ENCODE measurements at places on chromosomes 3 and 15.
A peak's percentile ranks its signal among the peaks of the same experiment; 100 is the strongest.

DNA sequence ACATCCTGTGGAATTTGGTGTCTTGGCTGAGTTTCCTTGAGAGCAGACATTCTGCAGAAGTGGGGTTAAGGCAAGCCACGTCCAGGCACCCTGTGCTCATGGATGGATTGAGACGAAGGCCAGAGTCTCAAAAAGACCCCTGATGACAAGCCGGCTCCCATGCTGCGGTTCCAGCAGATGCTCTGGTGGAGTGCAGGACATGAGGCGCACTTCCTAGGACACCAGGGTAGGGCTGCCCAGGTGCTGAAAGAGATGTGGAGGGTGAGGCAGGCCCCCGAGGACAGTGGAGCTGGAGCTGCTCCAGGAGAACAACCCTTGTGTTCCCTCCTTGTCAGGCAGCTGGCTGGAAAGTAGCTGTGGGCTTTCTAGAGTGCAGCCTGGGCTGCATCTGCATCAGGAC is 81.0 kb downstream of the ASB7 start:
- no peak for DNase-seq

DNA sequence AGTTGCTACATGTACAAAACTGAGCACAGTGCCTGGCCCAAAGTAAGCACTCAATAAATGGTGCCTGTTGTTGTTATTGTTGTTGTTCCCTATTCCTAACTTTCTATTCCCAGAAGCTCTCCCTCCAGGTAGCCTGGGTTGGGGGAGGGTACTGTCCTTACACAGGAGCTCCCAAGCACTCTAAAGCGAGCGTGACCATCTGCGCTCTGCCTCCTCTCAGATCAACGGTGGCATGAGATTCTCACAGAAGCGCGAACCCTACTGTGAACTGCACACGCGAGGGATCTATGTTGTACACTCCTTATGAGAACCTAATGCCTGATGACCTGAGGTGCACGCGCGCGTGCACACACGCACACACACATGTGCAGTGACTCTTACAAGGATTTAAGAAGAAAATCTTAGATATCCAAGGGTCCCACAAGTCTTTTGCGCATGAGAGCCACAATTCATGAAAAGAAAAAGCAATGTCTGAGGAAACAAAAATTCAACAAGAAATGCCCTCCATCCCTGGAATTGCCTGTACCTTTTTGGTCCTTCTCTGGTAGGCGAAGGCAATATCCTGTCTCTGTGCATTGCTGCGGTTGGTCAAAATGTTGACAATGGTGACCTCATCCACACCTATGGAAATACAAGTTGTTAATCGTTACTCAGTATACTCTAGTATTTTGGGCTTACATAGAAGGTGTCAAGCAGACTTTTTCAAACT is 33.7 kb downstream of the ANXA2 start:
- DNase-seq: no peak

- no peak for DNase-seq
These were observed 152.9 kb downstream of the XXYLT1 start for GRCh38 chr3:195117978-195118581.

DNA sequence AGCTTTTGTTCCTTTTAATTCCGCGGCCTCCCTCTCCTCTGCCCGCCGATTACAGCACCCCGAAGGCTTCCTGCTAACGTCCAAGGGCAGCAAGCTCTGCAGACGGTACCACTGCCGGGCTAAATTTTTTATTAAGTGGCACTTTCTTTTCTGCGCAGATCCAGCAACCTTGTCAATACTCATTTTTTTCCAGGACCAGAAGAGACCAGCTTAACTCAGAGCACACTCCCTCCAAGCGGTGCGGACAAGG is 542 bp upstream of the MEIS2 start:
- DNase-seq: no peak

- no peak for DNase-seq
These were observed 33.4 kb downstream of the CD86 start for GRCh38 chr3:122088531-122088930.

DNA sequence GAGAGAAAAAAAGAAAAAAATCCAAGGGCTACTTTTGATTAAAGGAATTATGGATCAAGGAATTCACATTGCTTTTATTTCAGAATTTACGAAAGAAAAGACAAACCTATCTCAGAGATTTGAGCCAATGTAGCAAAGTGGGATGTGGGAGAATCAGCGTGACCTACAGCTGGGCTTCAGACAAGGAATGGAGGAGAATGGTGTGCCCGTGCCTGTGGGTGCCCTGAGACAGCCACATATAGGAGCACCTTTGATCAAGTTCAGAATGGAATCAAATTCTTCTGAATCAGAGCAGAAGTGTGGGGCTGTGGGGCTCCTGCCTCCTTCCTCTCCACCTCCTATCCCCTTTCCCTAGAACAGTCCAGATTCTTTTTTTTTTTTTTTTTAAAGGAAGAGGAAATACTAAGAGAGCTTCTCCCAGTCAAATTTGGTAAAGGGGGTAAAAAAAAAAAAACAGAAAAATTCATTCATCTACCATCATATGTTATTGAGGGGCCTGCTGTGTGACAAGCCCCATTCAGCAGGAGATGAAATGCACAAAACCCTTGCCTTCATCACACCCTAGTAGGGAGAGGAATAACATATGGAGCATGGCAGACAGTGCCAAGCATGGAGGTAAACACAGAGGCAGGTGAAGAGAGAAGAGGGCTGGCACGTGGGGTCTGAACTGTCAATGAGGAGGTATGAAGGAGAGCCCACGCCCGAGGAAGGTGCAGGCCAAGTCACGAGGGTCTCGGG is 25.0 kb upstream of the MUSTN1 start:
- DNase-seq: no peak

- DNase-seq: no peak
These were observed 127.1 kb upstream of the ATP10A start for GRCh38 chr15:25990220-25990619.

GRCh38 chr3:184229394-184230080 is at the start of gene VWA5B2:
VWA5B2 (plus strand) TSS chr3:184229585; CDS start chr3:184230529, 944 bp downstream.
- peak; percentile 40 for DNase-seq

GRCh38 chr3:12409684-12410596 is 74.3 kb upstream of the TSEN2 start:
- DNase-seq: no peak

DNA sequence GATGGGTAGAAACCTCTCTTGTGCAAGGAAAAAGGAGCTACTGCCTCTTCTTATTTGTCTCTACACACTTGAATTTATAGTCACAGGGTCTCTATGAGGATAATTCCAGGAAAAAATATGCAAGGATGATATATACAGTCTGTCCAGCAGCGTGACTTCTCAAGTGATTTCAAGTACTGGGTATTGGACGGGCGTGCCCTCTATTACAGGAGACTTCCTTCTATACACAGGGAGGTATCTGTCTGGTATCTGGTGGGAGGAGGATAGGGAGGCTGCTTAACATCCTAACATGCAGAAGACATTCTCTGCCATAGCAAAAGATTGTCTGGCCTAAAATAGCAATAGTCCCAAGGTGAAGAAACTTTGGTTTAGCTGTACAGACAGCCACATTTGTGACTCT is 146.1 kb downstream of the TPRG1 start:
- no peak for DNase-seq

GRCh38 chr3:13282358-13282985 is 137.7 kb downstream of the NUP210 start:
- DNase-seq: no peak

DNA sequence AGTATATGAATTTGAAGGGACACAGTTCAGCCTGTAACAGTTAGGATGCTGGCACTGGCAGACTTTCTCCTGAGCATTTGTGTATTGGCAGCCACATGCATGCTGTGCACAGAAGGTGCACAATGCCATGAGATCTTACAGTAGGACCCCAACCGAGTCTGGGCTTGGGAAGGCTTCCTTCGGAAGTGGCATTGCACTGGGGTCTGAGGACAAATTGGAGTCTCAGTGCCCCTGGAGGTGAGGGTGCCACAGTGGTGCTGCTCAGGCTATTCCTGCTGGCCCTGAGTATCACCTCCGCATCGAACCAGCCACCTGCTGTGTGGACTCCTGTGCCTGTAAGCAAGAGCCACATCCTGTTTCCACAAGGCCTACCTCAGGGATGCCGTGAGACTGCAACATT is 99.5 kb downstream of the DNAJB8 start:
- DNase-seq: no peak

- DNase-seq: no peak
These were observed 775 bp upstream of the CCDC39 start for GRCh38 chr3:180680097-180680430.

DNA sequence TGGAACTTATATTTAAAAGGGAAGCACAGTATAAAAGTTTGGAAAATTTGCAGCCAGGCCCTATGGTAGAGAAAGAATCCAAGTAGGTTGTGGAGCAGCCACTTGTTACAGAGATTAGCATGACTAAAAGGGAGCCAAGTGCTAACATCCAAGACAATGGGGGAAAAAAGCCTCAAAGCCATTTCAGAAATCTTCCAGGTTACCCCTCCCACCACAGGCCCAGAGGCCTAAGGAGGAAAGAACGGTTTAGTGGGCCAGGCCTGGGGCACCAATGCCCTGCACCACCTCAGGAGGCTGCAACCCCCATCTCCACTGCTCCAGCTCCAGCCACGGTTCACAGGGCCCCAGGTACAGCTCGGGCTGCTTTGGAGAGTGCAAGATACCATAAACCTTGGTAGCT is 69.9 kb downstream of the IGF2BP2 start:
- DNase-seq: no peak

- DNase-seq: no peak
These were observed 215.0 kb downstream of the GRM7 start for GRCh38 chr3:7075901-7076300.

- no peak for DNase-seq
These were observed 25.8 kb downstream of the GLB1 start for GRCh38 chr3:33071181-33071580.

- no peak for DNase-seq
These were observed 16.9 kb downstream of the CEP19 start for GRCh38 chr3:196694941-196695848.

GRCh38 chr3:153760948-153761347 is 360.2 kb upstream of the ARHGEF26 start:
- no peak for DNase-seq

GRCh38 chr15:67523330-67523729 is 2.4 kb downstream of the C15orf61 start:
- no peak for DNase-seq

DNA sequence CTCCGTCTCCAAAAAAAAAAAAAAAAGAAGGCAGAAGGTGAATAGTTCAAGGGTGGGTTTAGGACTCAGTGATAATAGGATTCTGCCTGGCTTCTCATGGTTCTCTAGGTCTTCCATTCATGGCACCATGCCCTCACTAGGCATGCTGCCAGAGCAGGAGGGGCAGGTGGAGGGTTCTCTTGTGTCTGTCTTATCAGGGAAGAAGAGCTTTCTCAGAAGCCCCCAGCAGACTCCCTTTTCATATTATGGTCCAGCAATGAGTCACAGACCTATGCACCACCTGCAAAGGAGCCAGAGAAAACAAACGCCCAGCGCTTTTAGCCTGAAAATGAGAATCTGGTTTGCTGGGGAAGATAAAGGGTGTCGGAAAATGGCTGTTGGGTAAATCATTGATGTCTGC is 3.0 kb downstream of the CCR2 start:
- no peak for DNase-seq

DNA sequence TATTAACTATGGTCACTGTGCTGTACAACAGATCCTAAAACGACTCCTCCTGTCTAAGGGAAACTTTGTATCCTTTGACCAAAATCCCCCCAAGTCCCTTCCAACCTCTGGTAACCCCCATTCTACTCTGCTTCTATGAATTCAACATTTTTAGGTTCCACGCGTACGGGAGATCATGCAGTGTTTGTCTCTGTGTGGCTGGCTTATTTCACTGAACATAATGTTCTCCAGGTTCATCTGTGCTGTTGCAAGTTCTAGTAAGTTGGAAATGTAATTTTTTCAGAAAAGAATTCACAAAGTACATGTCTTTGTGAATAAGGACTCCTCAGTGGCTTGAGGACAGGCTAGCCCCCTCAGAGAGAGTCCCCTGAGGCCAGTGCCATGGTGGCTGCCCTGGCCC is 66.1 kb downstream of the ATP10A start:
- no peak for DNase-seq

DNA sequence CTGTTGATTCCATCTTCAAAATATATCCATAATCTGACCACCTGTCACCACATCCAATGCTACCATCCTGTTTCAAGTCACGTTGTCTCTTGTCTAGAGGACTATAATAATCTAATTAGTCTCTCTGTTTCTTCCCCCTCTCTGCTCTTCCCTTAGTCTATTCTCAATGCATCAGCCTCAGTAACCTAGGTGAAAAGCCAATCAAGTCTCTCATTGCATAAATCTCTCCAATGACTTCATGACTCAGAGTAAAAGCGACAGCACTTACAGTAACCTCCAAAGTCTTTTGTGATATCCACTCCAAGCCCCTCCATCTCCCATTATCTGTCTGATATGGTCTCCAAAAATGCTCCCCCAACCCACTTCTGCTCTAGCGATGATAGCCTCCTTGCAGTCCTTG is 7.2 kb downstream of the UBA3 start:
- no peak for DNase-seq

DNA sequence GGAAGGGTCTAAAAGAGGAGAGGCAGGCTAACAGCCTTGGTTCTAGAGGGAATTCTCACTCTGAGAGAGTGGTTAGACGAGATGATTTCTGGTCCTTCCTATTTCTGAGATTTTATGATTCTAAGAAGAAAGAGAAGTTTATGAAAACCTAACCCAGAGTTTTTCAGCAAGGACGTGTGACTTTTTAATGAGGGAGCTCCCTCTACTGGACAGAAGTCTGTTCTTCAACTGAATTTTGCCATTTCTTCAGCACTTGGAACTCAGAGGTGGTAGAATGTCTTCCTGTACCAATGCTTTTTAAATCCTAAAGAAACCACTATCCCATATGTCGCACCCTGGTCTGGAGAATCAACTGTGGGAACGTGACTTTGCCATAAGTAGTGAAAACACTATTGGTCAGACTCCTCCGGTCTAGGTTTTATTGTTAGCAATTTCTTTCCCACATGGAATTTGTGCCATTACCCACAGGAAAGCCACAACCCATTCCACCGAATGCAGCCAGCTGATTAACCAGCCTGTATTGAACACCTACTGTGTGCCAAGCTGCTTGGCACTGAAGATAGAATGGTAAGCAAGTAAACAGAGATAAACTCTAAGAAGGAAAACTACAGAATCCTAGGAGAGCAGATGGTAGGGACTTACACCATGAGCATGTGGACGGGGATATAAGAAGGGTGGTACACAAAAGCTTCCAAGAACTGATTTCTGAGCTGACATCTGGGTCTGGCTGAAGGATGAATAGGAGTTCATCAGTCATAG is 199.5 kb upstream of the LMCD1 start:
- DNase-seq: no peak

DNA sequence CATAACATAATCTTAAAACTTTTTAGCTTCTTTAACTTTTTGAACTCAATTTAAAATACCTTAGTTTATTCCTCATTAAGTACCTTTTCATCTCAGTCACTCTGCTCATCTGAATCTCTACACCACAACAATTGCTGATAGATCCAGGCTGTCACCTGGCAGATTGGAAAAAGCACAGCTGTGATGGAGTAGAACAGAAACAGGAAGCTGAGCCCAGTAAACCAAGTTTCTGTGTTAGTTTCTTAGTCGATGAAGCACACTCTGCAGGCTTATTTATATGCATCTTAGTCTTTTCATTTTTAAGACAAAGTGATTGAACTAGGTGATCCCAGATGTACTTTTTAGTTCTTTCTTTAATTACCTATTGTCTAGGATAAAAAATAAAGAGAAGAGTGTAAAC is 1398.0 kb upstream of the ALCAM start:
- no peak for DNase-seq

- no peak for DNase-seq
These were observed 32.7 kb downstream of the SLC12A8 start for GRCh38 chr3:125179884-125180240.

Data from stimulated activated CD8-positive, alpha-beta memory T cell treated with anti-CD3 and anti-CD28 coated beads, Interleukin-7, amount 100 ng/mL, for 1 hour (primary cell).